Right atrium auricular region (tissue), 2 donors: ENCODE measurements at places on chromosomes 4 and X.

DNA sequence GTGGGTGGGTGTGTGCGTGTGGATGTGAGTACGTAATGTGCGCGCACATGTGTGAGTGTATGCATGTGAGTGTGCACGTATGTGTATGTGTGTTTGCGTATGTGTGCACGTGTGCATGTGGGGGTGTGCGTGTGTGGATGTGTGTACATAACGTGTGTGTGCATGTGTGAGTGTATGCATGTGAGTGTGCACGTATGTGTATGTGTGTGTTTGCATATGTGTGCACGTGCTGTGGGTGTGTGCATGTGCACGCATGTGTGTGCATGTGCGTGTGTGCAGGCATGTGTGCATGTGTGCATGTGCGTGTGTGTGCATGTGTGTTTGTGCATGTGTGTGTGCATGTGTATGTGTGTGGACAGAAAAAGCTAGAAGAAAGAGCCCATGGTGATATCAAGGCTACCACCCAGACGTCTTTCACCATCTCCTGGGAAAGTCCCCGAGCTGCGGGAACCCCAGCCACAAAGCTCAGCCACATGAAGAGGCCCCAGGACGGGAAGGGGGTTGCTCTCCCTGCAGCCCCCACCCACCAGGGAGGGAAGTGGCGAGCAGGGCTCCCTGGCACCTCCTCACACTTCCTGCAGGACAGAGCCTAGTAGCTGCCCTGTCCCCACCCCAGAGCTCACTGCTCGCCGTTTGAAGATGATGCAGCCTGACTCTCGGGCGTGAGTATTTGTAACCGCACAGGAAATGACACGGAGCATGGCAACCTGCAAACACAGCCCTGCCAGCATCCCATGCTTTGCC, 108.3 kb downstream of the DCTD start:
- DNase-seq: no peak

DNA sequence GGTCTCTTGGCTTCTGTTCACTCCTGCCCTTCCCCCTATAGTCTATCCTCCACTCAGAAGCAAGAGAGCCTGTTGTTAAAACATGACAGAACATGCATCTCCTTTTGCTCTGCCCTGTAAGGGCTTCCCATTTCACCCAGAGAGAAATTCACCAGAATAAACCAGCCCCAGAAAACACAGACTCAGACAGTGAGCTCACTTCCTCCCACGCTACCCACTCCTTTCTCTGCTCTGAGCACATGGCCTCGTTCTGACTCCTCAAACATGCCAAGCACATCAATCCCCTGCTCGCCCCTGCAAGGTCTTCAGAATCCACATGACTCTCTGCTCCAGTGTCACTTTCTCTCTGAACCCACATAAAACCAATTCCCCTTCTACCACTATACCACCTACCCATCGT, 50.4 kb downstream of the MID1 start:
- no peak for DNase-seq

GRCh38 chr4:173735585-173735984, 205.6 kb upstream of the HAND2 start:
- DNase-seq: no peak

- no peak for DNase-seq
Observed at GRCh38 chrX:38069273-38069672, 62.9 kb downstream of the SYTL5 start.

GRCh38 chr4:76745240-76745639, 152.7 kb downstream of the SOWAHB start:
- DNase-seq: no peak

DNA sequence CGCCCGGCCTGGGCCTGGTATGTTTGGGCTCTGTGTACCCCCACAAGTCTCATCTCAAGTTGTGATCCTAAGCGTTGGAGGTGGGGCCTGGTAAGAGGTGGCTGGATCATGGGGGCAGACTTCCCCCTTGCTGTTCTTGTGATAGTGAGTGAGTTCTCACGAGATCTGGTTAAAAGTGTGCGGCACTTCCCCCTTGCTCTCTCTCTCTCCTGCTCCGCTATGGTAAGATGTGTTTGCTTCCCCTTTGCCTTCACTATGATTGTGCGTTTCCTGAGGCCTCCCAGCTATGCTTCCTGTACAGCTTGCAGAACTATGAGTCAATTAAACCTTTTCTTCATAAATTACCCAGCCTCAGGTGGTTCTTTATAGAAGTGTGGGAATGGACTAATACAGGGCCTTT, 53.0 kb downstream of the CHST7 start:
- no peak for DNase-seq

DNA sequence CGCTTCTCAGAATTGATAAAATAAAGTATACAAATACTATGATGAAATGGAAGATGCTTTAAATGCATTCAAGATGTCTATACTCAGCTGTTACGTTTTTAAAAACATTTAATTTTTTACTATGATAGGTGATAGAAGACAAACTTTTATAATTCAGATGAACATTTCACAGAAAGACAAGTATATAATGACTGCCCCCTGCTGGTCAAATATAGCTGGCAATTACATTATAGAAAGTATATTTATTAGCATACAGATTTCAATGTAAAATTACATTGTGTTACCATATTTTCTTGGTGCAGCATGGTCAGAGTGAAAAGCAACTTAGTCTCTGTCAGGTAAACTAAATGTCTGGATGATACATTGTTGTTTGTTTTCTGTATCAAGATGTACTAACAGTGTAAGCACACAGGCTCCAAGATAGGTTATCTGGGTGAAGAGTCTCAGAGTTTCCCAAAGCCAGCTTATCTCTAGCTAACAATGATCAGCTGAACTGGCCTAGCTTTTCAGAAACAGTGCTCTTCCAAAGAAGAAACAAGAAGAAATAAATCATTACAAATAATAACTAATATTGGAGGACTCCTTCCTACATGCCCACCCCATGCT, 54.1 kb downstream of the SRPX start:
- no peak for DNase-seq

DNA sequence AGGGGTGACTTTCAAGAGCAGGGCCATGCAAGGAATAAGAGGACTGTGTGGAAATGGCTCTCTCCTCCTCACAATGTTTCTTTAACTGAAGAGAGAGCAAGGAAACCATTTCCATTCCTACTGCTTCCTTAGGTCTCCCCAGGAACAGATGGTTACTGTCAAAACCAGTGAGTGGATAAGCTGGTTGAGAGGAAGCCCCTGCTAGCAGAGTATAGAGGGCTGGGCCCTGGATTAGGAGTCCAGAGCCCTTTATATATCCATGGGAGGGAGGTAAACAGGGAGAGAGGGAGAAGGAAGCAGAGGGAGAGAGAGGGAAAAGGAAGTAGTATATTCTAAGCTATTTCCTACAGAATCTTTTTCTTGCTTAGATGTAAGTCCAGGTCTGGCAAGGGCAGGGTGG, 43.8 kb upstream of the LAS1L start:
- DNase-seq: no peak
